IMR-90 (cell line): ENCODE measurements at places on chromosomes 4 and X.

DNA sequence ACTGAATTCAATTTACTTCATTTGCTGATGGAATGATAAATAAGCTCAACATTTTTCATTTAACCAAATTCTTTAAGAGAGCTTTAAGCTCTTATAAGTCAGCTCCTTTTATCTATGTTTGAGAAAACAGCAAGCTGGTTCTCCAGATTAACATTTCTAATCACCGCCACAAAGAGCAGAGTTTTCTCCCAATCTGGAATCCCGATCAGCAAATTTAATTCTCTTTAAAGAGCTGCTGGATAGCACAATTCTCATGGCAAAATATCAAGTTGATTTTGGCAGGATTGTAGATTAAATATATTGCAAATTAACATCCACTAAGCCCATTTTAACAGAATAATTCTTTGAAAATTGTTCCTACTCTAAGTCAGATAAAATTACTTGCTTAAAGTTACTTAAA lies 48.8 kb downstream of the RPS6KA3 start:
- H3K4me3 ChIP-seq: no peak overlapping the region
- no peak overlapping the region for H3K27ac ChIP-seq
- no peak for DNase-seq
- no peaks in the 10 kb centered on the region for H3K27me3 ChIP-seq
- peaks cover 2% of the 10 kb centered on the region; the same call in 1 of the 2 replicates for H3K4me1 ChIP-seq

GRCh38 chrX:65932173-65933084 lies 107.5 kb downstream of the VSIG4 start:
- no peaks in the 10 kb centered on the region for H3K36me3 ChIP-seq
- H3K27me3 ChIP-seq: no peaks in the 10 kb centered on the region
- H3K4me1 ChIP-seq: no peaks in the 10 kb centered on the region
- no peak for DNase-seq
- no peak overlapping the region for H3K4me3 ChIP-seq

GRCh38 chr4:117692538-117692937 lies 341.7 kb upstream of the NDST3 start:
- no peak for DNase-seq
- no peaks in the 10 kb centered on the region for H3K4me1 ChIP-seq
- H3K4me3 ChIP-seq: no peak overlapping the region

DNA sequence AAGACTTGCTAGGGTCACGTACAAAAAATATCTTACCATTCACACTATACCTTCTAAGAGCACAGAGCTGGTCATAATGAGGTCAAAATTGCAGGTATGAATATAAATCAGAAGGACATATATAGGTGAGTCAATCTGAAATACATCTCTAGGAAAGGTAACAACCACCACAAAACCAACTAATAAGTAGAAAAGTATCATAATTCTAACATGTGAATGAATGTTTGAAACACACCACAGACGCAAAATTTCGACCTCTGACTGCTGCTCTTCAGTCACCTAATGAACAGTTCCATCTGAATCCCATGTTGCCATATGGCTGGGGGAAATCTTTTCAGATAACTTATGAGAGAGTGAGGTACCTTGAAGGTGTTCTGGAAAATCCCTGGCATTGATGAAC lies 22.1 kb downstream of the STAP1 start:
- H3K27ac ChIP-seq: no peak overlapping the region
- DNase-seq: no peak
- H3K4me1 ChIP-seq: no peaks in the 10 kb centered on the region
- peaks cover 2% of the 10 kb centered on the region; the same call in 1 of the 2 replicates for H3K27me3 ChIP-seq

GRCh38 chrX:2325076-2325784 lies 175.5 kb downstream of the DHRSX start:
- peak overlapping the region; percentile 2; the same call in 1 of the 2 replicates for H3K27ac ChIP-seq
- H3K36me3 ChIP-seq: no peaks in the 10 kb centered on the region
- peak; percentile 84 for DNase-seq
- H3K27me3 ChIP-seq: no peaks in the 10 kb centered on the region

- H3K4me3 ChIP-seq: no peak overlapping the region
- H3K27ac ChIP-seq: peak overlapping the region; percentile 61
- H3K4me1 ChIP-seq: peaks cover 50% of the 10 kb centered on the region
- no peaks in the 10 kb centered on the region; the same call in 1 of the 2 replicates for H3K36me3 ChIP-seq
- peak; percentile 70 for DNase-seq
Measured at GRCh38 chr4:1198098-1198844, 25.9 kb upstream of the SPON2 start.

- no peak overlapping the region for H3K4me3 ChIP-seq
- H3K4me1 ChIP-seq: no peaks in the 10 kb centered on the region
- no peaks in the 10 kb centered on the region for H3K36me3 ChIP-seq
- no peak for DNase-seq
- H3K27me3 ChIP-seq: no peaks in the 10 kb centered on the region
Measured at GRCh38 chr4:96986816-96987215, 1146.9 kb downstream of the PDHA2 start.

- H3K4me3 ChIP-seq: no peak overlapping the region
- no peak overlapping the region for H3K27ac ChIP-seq
- H3K4me1 ChIP-seq: no peaks in the 10 kb centered on the region; the same call in 1 of the 2 replicates
- DNase-seq: peak; percentile 41
- no peaks in the 10 kb centered on the region for H3K36me3 ChIP-seq
Measured at GRCh38 chr4:78610546-78611214, 59.1 kb downstream of the ANXA3 start.

DNA sequence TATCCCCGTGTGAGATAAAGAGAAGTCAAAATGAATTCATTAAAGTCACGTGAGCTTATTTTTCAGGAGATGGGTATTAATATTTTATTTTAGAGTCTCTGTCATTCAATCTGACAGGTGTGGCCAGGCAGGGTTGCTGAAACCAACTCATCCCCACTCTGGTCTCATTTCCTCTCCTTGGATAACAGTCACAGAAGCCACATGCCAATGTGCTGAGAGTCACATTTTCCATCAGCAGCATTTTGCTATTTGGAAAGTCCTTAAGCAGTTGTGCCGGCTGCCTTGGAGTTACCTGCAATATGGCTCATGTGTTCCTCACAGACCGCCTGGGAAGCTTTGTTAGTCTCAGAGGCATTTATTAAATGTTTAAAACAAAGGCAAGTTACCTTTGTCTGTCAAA lies 302.3 kb downstream of the DCHS2 start:
- DNase-seq: no peak
- H3K4me1 ChIP-seq: no peaks in the 10 kb centered on the region
- no peaks in the 10 kb centered on the region for H3K36me3 ChIP-seq
- H3K27ac ChIP-seq: no peak overlapping the region
- no peaks in the 10 kb centered on the region for H3K27me3 ChIP-seq

DNA sequence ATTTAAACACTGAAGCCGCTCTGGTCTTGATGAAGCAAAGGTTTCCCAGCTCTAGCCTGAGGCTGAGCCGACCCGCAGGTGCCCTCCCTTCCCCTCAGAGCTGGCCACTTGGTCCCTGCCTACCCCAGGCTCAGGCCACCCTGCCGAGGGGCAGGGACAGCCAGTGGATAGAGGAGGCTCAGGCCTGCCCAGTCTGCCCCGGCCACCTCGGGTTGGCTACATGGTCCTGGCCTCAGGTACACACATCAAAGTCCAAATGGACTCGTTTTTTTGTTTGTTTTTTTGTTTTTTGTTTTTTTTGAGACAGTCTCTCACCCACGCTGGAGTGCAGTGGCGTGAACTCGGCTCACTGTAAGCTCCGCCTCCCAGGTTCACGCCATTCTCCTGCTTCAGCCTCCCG lies 23.8 kb downstream of the TACC3 start:
- no peak for DNase-seq
- no peak overlapping the region for H3K27ac ChIP-seq
- no peaks in the 10 kb centered on the region; the same call in 1 of the 2 replicates for H3K27me3 ChIP-seq
- peaks cover 15% of the 10 kb centered on the region for H3K36me3 ChIP-seq

DNA sequence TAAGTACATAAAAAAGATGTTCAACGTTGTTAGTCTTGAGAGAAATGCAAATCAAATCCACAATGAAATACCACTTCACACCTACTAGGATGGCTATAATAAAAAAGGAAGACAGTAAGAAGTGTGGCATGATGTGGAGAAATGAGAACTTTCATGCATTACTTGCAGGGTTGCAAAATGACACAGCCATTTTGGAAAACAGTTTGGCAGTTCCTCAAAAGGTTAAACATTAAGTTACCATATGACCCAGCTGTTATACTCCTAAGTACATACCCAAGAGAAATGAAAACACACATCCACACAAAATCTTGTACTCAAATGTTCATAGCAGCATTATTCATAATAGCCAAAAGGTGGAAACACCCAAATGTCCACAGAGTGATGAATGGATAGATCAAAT lies 25.8 kb upstream of the LIMCH1 start:
- H3K36me3 ChIP-seq: no peaks in the 10 kb centered on the region
- DNase-seq: no peak
- peaks cover 2% of the 10 kb centered on the region; the same call in 1 of the 2 replicates for H3K4me1 ChIP-seq
- H3K27me3 ChIP-seq: no peaks in the 10 kb centered on the region

DNA sequence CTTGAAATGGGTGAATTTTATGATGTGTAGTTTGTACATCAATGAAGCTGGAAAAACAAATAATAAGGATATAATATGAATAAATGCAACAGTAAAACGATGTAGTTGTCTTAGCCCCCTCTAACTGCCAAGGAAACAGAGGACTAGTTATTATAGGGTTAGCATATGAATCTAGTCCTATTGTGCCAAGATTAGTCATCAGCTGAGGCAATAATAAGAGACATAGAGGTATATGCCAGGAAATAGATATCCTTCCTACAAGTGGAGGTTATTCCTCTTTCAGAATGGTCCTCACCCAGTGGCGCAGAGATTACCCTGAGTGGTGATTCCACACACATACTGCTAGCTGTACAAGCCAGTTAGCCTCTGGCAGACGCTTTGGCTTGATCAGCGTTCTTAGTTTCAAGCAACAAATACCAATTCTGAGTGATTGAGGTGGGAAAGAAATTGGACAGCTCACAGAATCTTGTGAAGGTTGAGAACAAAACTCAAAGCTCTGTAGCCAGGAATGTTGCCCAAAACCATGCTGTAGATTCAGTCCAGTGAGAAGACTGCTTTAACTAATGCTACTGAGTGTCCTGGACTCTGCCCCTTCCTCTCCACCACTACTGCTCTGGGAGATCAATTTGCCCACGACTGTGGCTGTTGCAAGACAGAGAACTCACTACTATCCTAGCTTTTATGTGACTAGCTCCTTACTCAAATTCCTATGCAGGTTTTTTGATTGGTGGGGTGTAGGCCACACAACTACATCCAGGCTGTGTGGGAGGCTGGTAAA lies 27.0 kb upstream of the ZNF280C start:
- H3K27ac ChIP-seq: no peak overlapping the region
- H3K4me1 ChIP-seq: peaks cover 3% of the 10 kb centered on the region; the same call in 1 of the 2 replicates
- H3K4me3 ChIP-seq: no peak overlapping the region
- H3K36me3 ChIP-seq: no peaks in the 10 kb centered on the region

DNA sequence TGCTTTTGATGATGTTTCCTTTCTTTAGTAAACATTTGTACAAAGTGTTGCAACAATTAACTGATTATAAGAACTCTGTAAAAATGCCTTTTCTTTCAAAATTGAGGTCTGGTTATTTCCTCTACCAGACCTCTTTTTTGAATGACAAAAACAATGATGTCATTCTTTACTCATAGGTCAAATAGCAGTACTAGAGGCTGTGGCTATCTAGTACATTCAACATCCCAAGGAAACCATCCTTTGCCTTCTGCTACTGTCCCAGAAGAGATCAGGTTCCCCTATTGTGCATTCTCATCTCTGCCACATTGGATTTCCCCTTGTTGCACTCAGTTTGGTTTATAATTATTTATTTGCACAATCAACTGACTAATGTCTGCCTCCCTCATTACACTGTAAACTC lies 19.1 kb upstream of the MAD2L1 start:
- H3K4me3 ChIP-seq: no peak overlapping the region
- H3K4me1 ChIP-seq: no peaks in the 10 kb centered on the region
- no peak overlapping the region for H3K27ac ChIP-seq
- peak; percentile 86 for DNase-seq
- H3K36me3 ChIP-seq: no peaks in the 10 kb centered on the region
- no peaks in the 10 kb centered on the region for H3K27me3 ChIP-seq

- no peaks in the 10 kb centered on the region for H3K4me1 ChIP-seq
- DNase-seq: no peak
- peaks cover 1% of the 10 kb centered on the region; the same call in 1 of the 2 replicates for H3K36me3 ChIP-seq
Measured at GRCh38 chr4:124694306-124694705, 18.2 kb downstream of the ANKRD50 start.

DNA sequence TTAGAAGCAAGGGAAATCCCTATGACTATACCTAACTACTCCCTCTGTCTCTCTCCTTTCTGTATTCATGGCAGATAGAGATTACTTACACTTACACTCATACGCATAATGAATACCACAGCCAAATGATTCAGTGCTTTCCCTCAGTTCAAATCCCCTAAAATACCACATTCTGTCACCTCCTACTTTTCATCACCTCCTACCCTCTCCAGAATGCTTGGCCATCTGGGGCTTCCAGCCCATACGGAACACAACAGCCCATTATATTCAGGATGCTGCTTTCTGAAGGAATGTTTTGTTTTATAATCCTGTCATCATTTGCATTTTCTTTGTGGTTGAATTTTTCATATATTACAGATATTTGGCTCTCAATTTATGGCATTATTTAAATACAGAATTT lies 361.6 kb downstream of the GRIA2 start:
- no peak overlapping the region for H3K27ac ChIP-seq
- no peaks in the 10 kb centered on the region for H3K27me3 ChIP-seq
- H3K36me3 ChIP-seq: no peaks in the 10 kb centered on the region
- no peaks in the 10 kb centered on the region for H3K4me1 ChIP-seq
- H3K4me3 ChIP-seq: no peak overlapping the region

DNA sequence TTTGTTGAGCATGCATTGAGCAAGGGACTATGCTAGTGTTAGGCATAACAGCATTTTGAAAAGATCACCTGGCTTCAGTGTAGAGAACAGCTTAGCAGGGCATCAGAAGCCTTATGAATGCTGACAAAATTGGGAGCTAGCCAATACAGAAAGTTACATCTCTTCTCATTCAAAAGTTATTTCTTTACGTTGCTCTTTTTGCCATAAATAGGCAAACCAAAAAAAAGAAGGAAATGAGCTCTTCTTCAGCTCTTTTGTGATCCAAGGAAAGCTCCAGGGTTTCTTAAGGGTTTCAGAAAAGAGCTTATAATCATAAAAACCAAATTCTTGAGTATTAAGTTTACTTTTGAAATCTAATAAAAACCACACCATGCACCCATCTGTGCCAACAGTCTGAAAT lies 35.2 kb upstream of the LNX1 start:
- peak; percentile 10 for DNase-seq
- no peak overlapping the region for H3K4me3 ChIP-seq
- peaks cover 3% of the 10 kb centered on the region for H3K4me1 ChIP-seq
- no peaks in the 10 kb centered on the region for H3K27me3 ChIP-seq

- H3K27me3 ChIP-seq: no peaks in the 10 kb centered on the region
- H3K27ac ChIP-seq: no peak overlapping the region
- no peaks in the 10 kb centered on the region for H3K36me3 ChIP-seq
- H3K4me3 ChIP-seq: no peak overlapping the region
- no peak for DNase-seq
- H3K4me1 ChIP-seq: no peaks in the 10 kb centered on the region
Measured at GRCh38 chr4:138344054-138344453, 101.9 kb upstream of the SLC7A11 start.

GRCh38 chr4:30726090-30726675 lies 6.0 kb downstream of the PCDH7 start:
- no peaks in the 10 kb centered on the region; the same call in 1 of the 2 replicates for H3K27me3 ChIP-seq
- DNase-seq: no peak
- no peaks in the 10 kb centered on the region for H3K36me3 ChIP-seq
- no peak overlapping the region for H3K4me3 ChIP-seq
- H3K4me1 ChIP-seq: no peaks in the 10 kb centered on the region
- H3K27ac ChIP-seq: no peak overlapping the region
